ENCODE measurements at places on chromosomes 16 and 17.
A peak's percentile ranks its signal among the peaks of the same experiment; 100 is the strongest.

DNA sequence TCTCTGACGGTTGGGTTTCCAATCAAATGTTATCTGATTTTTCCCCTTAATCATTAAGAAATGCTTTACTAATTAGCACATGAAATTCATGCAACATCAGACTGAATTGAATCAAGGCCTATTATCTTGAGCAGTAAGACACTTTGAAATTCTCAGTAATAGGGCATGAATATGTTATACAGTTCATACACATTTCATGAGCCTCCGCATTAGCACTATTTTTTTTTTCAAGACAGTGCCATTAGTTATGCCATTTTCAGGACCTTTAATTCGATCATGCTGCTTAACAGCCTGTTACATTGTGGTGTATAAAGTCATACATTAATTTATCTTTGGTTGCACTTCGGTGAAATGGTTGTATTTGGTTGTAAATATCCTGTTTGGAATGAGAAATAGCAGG is 862.6 kb upstream of the GOT2 start:
- H3K27me3 ChIP-seq: no peaks in the 10 kb centered on the region
- H3K4me1 ChIP-seq: no peaks in the 10 kb centered on the region
- no peak overlapping the region for H3K4me3 ChIP-seq
- H3K36me3 ChIP-seq: no peaks in the 10 kb centered on the region

- H3K4me3 ChIP-seq: no peak overlapping the region
- peaks cover 22% of the 10 kb centered on the region for H3K36me3 ChIP-seq
- DNase-seq: no peak
Measured at GRCh38 chr17:78173097-78173715, 4.8 kb downstream of the SYNGR2 start.

DNA sequence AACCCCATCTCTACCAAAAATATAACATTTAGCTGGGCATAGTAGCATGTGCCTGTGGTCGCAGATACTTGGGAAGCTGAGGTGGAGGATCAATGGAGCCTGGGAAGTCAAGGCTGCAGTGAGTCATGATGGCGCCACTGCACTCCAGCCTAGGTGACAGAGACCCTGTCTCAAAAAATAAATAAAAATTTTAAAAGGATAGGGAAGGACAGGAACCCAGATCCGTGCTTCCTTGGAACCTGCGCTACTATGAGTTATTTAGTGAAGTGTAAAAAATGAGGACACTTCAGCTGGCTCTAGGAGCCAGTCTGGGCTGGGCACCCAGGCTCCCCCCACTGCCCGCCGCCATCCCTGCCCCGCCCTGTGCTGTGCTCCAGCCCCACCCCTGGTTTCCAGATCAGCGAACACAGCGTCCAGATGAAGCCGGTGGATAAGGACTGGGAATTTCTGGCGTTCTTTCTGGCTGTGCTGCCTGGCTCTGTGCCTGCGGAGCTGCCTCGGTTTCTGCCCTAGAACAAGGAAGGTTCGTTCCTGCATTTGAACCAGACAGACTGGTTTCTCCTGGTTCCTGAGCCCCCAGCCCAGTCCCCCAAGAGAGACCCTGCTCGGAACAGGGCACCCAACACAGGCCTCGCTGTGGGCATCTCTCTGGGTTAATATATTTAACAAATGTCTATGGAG is 18.5 kb downstream of the PLLP start:
- H3K4me1 ChIP-seq: peaks cover 55% of the 10 kb centered on the region
- H3K36me3 ChIP-seq: no peaks in the 10 kb centered on the region
- H3K27ac ChIP-seq: peak overlapping the region; percentile 57
- no peak for DNase-seq
- no peaks in the 10 kb centered on the region for H3K27me3 ChIP-seq

DNA sequence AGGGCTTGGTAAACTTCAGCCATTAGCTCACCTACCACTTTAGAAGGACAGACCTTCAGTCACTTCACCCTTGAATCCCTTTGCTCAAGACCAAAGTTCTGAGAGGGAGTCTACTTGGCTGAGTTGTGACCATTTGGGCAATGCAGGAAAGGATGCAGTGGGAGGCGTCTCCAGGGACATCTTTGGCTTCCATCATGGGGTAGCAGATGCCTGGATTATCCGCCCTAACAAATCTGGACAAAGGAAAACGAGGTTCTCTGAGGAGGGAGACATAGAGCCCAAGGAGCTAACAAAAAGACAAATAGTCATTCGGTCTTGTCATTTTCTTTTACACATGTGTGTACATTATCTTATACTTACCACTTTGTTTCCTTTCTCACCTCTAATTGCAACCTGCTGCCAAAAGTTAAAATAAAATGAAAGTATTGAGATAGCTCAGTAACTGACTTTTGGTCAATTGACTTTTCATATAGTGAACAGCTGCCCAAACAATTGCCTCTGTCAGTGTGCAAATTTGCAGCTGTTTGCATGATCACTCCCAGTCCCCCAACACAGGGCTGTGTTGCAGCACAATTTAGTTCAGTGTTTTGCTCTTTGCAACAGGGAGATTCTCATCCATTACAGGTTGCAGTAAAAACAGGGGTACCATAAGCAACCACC is 108.9 kb upstream of the EEF2KMT start:
- no peak overlapping the region for H3K4me3 ChIP-seq
- no peak for DNase-seq
- H3K27ac ChIP-seq: no peak overlapping the region

- no peak for DNase-seq
- H3K4me3 ChIP-seq: no peak overlapping the region
- H3K4me1 ChIP-seq: peaks cover 9% of the 10 kb centered on the region
- H3K27ac ChIP-seq: no peak overlapping the region
Measured at GRCh38 chr17:15886221-15886620, 58.7 kb upstream of the ADORA2B start.

DNA sequence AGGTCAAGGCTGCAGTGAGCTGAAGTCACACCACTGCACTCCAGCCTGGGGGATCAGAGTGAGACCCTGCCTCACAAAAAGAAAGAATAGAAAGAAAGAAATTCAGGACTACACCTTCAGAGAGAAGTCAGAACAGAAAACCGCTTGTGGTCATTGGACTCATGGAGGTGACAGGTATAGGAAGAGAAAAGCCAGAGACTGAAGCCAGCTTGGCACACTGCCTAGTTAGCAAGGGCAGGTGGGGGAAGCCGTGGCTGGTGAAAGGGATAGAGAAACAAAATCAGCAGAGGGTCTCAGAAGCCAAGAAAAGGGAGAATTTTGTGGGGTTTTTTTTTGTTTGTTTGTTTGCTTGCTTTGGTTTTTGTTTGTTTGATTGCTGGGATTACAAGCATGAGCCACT is 32.9 kb upstream of the SKAP1 start:
- H3K4me3 ChIP-seq: no peak overlapping the region
- H3K36me3 ChIP-seq: no peaks in the 10 kb centered on the region
- H3K27ac ChIP-seq: no peak overlapping the region
- DNase-seq: no peak
- H3K4me1 ChIP-seq: no peaks in the 10 kb centered on the region
- H3K27me3 ChIP-seq: no peaks in the 10 kb centered on the region

DNA sequence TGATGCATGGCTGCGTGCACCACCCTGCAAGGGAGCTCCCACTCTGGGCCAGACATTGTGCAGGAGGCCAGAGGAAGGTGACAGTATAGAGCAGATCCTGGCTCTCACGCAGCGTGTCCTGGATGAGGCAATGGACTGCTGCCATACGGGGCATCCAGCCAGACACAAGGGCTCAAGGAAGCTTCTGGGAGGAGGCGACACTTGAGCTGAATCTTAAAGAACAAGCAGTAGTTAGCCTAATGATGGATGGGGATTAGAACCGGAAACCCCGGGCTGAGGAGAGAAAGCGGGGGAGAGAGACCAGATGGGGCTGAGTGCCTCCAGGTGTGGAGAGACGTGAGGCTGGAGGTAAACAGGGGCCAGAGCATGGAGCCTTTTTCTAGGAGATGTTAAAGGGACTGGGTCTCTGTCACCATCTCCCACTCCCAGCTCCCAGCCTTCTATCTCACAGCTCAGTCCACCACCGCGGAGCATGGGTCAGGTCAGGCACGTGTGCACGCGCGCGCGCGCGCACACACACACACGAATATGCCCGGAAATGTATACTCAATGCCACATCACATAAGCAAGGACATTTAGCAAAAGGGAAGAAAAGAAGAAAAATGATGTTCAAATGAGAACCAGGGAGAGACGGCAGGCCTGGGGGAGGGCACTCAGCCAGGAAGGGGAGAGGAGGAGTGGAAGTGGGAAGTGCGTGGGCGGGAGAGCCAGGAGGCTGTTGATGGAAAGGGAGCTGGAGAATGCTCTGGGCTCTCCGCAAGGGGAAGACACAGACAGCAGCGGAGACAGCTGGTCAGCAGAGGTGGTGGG is 46.3 kb downstream of the CCDC42 start:
- H3K36me3 ChIP-seq: no peaks in the 10 kb centered on the region
- no peak overlapping the region for H3K27ac ChIP-seq
- peaks cover 3% of the 10 kb centered on the region for H3K4me1 ChIP-seq
- H3K27me3 ChIP-seq: peaks cover 2% of the 10 kb centered on the region
- no peak for DNase-seq
- no peak overlapping the region for H3K4me3 ChIP-seq

GRCh38 chr17:19614900-19615299 is 33.7 kb upstream of the ALDH3A2 start:
- no peak overlapping the region for H3K4me3 ChIP-seq
- H3K27ac ChIP-seq: no peak overlapping the region
- no peaks in the 10 kb centered on the region for H3K36me3 ChIP-seq
- no peak for DNase-seq

DNA sequence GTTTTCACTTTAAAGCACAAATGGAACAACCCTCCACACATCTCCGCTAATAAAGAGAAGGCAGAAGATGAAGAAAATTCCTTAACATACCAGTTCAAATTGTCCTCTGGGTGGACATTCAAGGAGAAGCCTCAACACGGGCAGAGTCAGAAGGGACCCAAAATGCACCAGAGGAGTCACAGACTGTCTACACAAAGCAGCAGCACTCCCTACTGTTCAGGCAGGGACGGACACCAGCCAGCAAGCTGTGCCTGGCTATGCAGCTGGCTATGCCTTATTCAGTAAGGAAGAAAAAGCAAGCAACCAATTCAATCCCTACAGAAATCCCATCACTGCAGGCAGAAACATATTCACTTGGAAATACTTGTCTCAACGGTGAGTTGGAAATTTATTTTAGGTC is 8.1 kb downstream of the DNAJC7 start:
- DNase-seq: no peak
- H3K4me3 ChIP-seq: no peak overlapping the region
- peaks cover 39% of the 10 kb centered on the region for H3K4me1 ChIP-seq
- H3K36me3 ChIP-seq: peaks cover 15% of the 10 kb centered on the region
- H3K27me3 ChIP-seq: no peaks in the 10 kb centered on the region

DNA sequence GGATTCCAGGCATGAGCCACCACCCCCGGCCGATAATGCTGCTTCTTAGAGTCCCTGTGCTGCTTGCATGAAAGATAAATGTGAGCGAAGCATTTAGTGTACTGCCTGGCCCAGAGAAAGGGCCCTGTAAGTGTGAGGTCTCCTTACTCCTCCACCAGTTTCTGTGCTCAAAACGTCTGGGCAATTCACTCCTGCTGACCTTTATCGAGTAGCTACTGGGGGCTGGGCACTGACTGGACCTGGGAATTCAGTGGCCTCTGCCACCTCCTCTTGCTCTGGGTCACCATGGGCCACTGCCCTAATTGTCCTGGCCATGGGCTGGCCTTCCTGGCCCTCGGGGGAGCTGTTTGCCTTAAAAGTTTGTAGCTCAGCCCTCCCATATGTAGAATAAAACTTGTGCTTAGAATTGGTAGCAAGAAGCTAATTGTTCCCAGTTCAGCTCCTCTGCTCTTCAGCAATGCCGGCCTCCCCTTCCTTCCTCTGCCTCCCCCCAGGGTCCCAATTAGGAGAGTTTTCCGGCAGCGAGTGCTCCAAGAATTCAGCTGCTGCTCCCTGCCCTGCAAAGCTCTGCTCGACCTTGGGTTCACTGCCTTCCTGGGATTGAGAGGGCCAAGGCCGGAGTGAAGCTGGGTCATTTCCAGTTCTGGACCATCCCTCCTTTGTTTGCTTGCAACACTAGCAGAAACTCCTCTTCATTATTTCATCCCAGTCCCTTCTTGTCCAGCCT is 98.9 kb upstream of the CDC42EP4 start:
- H3K4me3 ChIP-seq: no peak overlapping the region
- no peaks in the 10 kb centered on the region for H3K27me3 ChIP-seq
- no peak overlapping the region for H3K27ac ChIP-seq
- no peaks in the 10 kb centered on the region for H3K36me3 ChIP-seq
- H3K4me1 ChIP-seq: no peaks in the 10 kb centered on the region

DNA sequence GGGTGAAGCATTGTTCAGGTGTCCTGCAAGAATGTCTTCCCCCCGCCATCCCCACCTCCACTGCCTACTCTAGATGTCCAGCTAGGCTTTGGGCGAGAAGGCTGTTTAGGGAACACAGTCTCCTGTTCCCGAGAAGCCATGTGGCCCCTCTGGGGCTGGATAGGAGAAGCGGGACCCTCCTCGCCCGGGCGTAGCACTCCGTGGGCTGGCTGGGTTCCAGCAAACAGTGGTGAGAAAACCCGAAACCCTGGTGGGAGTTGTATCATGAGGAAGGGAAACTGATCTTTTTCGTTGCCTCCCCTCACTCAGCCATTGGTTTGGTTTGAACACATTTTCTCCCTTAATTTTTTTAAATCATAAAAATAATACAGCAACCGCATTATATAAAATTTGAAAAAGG is 56.6 kb downstream of the IRF8 start:
- H3K36me3 ChIP-seq: no peaks in the 10 kb centered on the region
- no peak for DNase-seq
- peaks cover 2% of the 10 kb centered on the region for H3K27me3 ChIP-seq
- H3K27ac ChIP-seq: no peak overlapping the region

- H3K4me1 ChIP-seq: peaks cover 3% of the 10 kb centered on the region
- no peak overlapping the region for H3K4me3 ChIP-seq
- H3K27me3 ChIP-seq: no peaks in the 10 kb centered on the region
- peaks cover 71% of the 10 kb centered on the region for H3K36me3 ChIP-seq
- no peak for DNase-seq
- no peak overlapping the region for H3K27ac ChIP-seq
Measured at GRCh38 chr16:74623214-74623838, 16.4 kb upstream of the GLG1 start.

GRCh38 chr17:70750983-70751382 is 581.7 kb downstream of the KCNJ2 start:
- DNase-seq: no peak
- H3K27ac ChIP-seq: no peak overlapping the region
- no peaks in the 10 kb centered on the region for H3K4me1 ChIP-seq
- H3K4me3 ChIP-seq: no peak overlapping the region
- no peaks in the 10 kb centered on the region for H3K36me3 ChIP-seq

GRCh38 chr16:86314402-86315025 is 195.8 kb upstream of the FOXF1 start:
- DNase-seq: no peak
- no peaks in the 10 kb centered on the region for H3K36me3 ChIP-seq
- H3K4me3 ChIP-seq: no peak overlapping the region
- no peaks in the 10 kb centered on the region for H3K27me3 ChIP-seq

- DNase-seq: no peak
- H3K4me1 ChIP-seq: peaks cover 51% of the 10 kb centered on the region
- H3K27ac ChIP-seq: no peak overlapping the region
- H3K27me3 ChIP-seq: no peaks in the 10 kb centered on the region
- H3K36me3 ChIP-seq: no peaks in the 10 kb centered on the region
- no peak overlapping the region for H3K4me3 ChIP-seq
Measured at GRCh38 chr16:81714583-81714982, 64.5 kb upstream of the PLCG2 start.

GRCh38 chr17:79132271-79133064 is 57.8 kb downstream of the ENGASE start:
- peaks cover 2% of the 10 kb centered on the region for H3K27me3 ChIP-seq
- H3K4me1 ChIP-seq: no peaks in the 10 kb centered on the region
- no peak overlapping the region for H3K4me3 ChIP-seq
- no peaks in the 10 kb centered on the region for H3K36me3 ChIP-seq

GRCh38 chr16:29978564-29979270 is 5.0 kb downstream of the TAOK2 start:
- peaks cover 33% of the 10 kb centered on the region for H3K4me1 ChIP-seq
- no peaks in the 10 kb centered on the region for H3K27me3 ChIP-seq
- no peak overlapping the region for H3K27ac ChIP-seq
- DNase-seq: no peak
- peaks cover 59% of the 10 kb centered on the region for H3K36me3 ChIP-seq
- no peak overlapping the region for H3K4me3 ChIP-seq
